ENCODE measurements at places on chromosomes 7 and 10.

- no peak for DNase-seq
These were observed 47.1 kb downstream of the DIP2C start for GRCh38 chr10:642186-642890.

- no peak for DNase-seq
These were observed 8.2 kb upstream of the SGPL1 start for GRCh38 chr10:70807556-70807955.

GRCh38 chr10:98265403-98266378 lies 2.3 kb downstream of the LOXL4 start:
- no peak for DNase-seq

GRCh38 chr10:79053081-79053434 lies 15.7 kb upstream of the ZMIZ1 start:
- no peak for DNase-seq

DNA sequence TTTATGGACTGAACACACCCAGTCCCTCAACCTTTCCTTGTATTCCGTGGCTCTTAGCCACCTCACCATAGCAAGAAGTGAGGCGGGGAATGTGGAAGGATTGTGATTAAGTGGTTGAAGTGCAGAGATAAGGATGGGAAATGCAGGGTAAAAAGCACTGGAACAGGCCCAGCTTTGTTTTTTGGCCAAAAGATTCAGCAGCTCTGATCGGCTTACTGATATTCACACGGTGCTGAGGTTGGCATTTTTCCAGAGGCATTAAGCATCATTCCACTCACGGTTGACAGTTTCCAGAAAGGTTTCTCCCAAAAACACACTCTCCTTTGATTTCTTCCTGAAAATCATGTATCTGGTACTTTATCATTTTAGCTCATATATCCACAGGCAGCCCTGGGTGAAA lies 544.2 kb downstream of the CNTNAP2 start:
- no peak for DNase-seq

DNA sequence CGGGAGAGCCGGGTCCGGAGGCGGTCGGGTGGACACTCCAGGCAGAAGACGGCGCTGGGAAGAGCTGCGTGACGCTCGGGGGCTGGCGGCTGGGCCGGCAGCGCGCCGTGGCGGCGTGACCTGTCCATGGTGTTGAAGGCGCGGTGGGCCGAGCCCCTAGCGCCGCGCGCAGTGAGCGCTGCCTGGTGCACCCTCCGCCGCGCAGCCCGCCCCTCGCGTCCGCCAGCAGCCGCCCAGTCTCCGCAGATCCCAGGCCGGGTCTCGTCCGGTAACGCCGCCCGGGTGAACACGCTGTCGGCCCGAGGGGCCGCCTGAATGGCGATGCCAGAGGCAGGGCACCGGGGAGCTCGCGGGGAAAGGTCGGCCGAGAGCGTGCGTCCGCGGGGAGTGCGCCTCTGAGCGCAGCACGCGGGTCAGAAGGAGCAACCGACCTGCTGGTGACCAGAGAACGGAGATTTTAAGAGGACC lies 657 bp upstream of the TMEM178B start:
- DNase-seq = no peak

GRCh38 chr10:34655286-34656170 lies 159.6 kb downstream of the PARD3 start:
- DNase-seq = no peak

DNA sequence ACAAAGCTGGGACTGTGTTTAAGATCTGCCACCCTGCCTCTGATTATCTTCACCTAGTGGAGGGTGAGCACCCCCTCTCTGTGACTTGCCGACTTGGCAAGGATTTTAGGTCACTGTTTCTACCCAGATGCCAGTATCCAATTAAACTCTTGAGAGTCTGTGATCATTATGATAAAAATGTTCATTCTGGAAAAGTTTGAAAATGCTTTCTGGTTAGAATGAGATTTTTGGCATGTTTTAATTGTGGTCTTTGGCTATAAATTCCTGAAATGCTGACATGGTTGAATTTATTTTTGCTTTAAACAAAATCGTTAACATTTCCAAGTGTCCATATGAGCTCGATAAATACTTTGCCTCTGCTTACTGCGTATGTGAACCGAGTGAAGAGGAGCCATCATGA lies 221.4 kb downstream of the BICC1 start:
- no peak for DNase-seq

GRCh38 chr10:79937701-79938151 lies 11.2 kb downstream of the SFTPD start:
- DNase-seq = no peak

DNA sequence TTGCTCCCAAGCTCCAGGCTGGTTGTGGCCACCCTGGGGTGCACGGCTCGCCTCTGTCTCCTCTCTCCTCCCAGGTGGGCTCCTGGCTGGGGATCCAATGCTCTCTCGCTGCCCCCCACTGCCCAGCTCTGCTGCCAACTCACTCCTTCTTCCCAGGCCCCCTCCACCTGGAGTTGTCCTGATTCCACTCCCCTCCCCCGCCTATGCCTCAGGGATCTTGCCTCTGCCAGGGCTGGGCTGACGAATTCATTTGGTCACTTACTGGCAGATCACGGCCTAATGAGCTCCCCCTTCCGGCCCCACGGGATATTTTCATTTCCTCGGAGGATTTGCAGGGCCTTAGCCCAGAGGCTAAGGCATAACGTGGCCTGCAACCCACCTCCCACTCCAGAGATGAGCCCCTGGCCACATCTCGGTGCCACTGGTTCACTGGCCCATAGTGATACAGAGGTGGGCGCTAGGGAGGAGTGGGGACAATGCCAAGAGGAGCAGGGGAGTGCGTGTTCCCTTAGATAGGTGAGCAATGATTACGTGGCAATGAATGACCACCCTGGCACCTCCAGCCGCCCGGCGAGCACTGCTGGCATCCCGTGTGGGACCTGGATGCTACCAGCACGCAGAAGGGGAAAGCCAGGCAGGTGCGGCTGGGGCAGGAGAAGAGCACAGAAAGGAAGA lies 344.6 kb upstream of the SHH start:
- DNase-seq = no peak

- DNase-seq = no peak
These were observed 520 bp downstream of the ELAPOR2 start for GRCh38 chr7:87058744-87059524.

GRCh38 chr10:127283017-127283416 lies 86.6 kb upstream of the INSYN2A start:
- DNase-seq = no peak

DNA sequence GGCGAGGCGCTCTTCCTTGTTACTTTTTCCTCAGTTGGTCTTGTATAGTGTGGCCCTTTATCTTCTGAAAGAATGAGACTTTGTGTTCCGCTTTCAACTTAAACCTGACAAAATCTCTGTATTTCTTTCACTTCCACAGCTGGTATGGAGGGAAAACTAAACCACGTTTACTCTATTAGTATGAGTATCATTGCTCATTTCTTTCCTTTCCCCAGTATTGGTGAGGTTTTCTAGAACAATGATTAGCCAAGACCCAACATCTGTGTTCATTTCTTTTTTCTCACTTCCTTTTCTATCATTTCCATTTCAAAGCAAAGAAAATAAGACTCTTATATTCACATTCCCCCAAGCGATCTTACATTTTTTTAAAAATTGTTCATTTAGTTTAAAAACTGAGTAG lies 165.3 kb downstream of the PAXIP1 start:
- DNase-seq = no peak

- no peak for DNase-seq
These were observed 78.4 kb downstream of the PDE1C start for GRCh38 chr7:31991846-31992245.

- DNase-seq = no peak
These were observed 61.2 kb upstream of the LRRN3 start for GRCh38 chr7:111029574-111030251.

DNA sequence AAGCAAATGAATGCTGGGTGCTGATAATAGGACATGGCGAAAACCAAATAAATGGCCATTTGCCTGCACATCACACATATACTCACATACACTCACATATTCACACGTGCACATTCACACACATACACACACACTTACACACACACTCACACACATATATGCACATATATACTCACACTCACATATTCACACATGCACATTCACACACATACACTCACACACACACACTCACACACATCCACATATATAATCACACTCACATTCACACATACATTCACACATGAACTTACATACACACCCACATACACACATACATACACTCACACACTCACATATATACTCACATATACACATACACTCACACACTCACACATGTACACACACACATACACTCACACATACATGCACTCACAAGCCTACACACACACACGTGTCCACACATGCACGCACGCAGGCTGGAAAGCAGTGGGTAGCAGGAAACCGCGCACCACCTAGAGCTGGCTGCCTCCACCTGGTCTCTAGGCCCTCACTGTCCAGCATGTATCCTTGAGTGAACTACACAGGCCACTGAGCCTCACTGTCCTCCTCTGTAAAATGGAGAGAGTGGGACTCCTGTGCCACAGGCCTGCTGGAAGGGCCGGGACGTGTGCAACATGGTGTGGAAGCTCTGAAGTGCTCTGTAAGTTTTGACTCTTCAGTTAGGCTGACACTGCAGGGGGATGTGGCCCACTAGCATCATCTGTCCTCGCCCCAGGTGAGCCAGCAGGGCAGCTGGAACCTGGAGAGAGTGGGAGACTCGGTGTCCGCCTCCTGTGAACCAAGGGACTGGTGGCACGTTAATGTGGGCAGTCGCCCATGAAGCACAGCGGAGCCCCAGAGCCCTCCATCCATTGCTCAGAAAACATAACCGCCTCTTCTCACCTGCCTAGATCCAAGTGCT lies 14.9 kb downstream of the TMEM72 start:
- DNase-seq = no peak

DNA sequence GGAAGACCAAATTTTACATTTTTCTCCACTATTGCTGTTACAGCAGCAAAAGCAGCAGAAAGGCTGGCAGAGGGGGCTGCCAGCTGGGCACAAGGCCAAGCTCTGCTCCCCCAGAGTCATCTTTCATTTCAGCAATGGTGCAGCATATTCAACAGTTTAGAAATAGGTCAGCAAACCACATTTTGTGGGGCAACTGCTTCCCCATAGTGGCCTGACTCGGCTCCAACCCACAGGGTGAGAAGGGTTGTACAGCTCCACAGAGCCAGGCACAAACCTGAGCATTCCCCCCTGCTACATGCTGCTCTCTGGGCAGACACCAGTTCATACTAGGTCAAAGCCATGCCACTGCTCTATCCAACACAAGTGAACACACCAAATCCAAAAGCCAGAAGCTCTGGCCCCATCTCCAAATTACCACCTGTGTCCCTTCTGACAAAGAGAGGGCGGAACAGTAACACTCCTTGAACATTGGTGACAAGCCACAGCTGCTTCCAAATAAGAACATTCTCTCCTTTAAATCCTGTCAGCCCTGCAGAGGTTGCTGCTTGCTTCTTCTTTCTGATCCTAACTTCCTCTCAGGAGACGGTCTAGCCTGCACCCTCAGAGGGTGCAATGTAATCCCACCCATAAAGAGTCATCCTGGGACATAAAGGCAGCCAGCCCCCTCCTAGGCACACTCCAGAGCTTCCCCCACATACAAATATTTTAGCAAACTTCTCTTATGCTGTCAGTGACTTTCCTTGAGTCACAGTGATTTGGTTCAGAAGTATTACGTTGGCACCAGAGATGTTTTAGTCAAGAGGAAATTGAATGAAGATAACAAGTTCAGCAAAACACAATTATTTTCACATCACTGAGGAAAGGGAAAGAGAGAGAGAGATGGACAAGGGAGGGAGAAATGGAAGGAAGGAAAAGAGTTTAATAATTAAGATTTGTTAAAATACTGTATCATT lies 39.0 kb upstream of the SLIT1 start:
- DNase-seq = no peak

- no peak for DNase-seq
These were observed 228.7 kb downstream of the CHRM2 start for GRCh38 chr7:137097111-137097510.

GRCh38 chr10:31591569-31591968 lies 272.6 kb downstream of the ZEB1 start:
- DNase-seq = no peak

Measured in activated T-helper 1 cell treated with anti-CD3 and anti-CD28 coated beads, Interleukin-2, amount 50 U/mL, for 16 hours (primary cell).